ENCODE measurements at places on chromosomes 11 and 22.

- DNase-seq, result no peak
These were observed 27.5 kb upstream of the CRYBB3 start for GRCh38 chr22:25172153-25172552.

GRCh38 chr11:84130646-84131427 lies 844.7 kb upstream of the CCDC90B start:
- no peak for DNase-seq

DNA sequence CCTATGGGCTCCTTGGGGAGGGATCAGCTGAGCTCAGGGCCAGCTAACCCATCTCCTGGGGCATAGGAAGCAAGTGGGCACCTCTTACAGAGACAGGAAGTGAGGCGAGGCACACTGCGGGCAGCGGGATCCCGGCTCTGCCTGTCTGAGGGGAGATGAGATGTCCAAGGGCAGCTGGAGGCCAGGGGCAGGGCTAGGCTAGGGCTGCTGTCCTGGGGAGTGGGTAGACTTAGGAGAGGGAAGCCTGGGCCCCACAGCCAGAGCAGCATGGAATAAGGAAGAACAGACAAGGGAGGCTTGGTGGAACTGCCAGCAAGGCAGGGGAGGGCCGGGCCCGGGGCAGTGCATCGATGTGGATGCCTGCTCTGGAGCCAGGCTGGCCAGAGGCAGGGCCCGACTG lies 76.3 kb downstream of the MORC2 start:
- no peak for DNase-seq

DNA sequence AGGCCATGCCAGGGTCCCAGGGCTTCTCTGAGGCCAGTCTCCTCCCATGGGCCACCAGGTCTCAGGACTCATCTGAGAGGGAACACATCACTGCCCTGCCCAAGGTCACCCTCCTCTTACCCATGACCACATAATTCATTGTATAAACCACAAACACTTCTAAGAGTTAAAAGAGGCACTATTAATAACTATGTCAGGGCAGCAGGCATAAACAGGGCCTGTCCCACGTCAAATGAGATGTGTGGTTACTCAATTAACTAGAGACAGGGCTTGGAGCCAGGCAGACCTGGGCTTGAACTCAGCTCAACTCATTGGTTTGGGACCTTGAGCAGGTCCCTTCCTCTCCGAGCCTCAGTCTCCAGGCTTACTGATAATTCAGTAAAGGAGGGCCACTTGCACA lies 33.1 kb downstream of the ARAP1 start:
- DNase-seq, result no peak

- no peak for DNase-seq
These were observed 4.5 kb downstream of the FHIP1B start for GRCh38 chr11:6229911-6230310.

GRCh38 chr11:67411785-67412152 lies 3.7 kb upstream of the CARNS1 start:
- DNase-seq, result no peak

- no peak for DNase-seq
These were observed 479.1 kb downstream of the OPCML start for GRCh38 chr11:133053124-133053776.

GRCh38 chr11:59787816-59788215 lies 22.8 kb downstream of the MRPL16 start:
- DNase-seq, result no peak

- no peak for DNase-seq
These were observed 81.2 kb downstream of the WNT11 start for GRCh38 chr11:76124905-76125770.

All from suprapubic skin (tissue), 4 donors.